ENCODE measurements at places on chromosomes 2 and 18.

DNA sequence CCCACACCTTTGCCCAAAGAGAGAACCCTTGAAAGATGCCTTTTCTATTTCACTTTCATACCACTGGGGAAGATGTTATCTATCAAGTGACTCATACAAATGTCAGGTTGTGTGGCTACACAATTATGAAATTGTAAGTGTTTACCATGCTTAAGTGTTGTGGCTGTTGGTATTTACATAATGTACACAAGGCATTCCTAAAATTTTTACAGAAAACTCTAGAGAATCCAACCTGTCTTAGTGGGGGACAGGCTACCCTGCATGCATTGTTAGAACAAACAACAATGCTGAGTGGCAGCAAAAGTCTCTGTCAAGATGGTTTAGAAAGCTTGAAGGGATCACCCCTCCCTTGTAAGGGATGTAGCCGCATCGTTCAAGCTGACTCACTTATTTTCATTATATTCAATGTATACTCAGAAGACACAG is 5.5 kb upstream of the MGAT4A start:
- no peak for DNase-seq

DNA sequence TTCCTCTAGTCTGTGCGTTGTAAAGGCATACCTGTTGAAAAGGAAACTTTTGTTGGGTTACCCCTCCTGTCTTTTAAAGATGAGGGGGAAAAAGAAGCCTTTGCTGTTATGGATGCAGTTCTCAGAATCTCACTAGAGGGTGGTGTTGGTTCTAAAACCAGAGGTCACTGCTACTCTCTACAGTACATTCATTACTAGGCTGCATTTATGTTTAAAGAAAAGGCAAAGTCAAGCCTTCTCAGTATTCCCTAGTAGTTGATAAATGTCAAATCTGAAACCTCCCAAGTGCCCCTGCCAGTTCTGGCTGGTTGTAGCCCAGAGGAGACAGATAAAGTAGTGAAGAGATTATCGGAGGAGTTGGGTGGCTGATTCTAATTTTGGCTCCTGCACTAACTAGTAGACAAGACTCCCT is 1.4 kb upstream of the PLCL1 start:
- DNase-seq: no peak

DNA sequence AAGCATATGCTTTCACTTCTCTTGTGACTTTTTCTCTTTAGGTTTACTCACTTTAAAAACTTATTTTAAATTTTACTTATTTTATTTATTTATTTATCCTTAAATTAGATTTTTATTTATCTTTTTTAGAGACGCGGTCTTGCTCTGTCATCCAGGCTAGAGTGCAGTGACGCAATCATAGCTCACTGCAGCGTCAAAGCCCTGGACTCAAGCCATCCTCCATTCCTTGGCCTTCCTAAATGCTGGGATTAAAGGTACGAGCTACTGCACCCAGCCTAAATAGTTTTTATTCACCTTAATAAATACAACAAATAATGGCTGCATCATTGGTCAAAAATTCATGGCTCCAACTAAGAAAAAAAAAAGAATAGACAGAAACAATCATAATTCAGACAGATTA is 415.7 kb upstream of the FIGN start:
- DNase-seq: no peak

GRCh38 chr18:59651071-59651470 is 46.2 kb downstream of the CCBE1 start:
- DNase-seq: no peak

GRCh38 chr18:3135536-3135935 is 84.2 kb downstream of the MYOM1 start:
- no peak for DNase-seq

DNA sequence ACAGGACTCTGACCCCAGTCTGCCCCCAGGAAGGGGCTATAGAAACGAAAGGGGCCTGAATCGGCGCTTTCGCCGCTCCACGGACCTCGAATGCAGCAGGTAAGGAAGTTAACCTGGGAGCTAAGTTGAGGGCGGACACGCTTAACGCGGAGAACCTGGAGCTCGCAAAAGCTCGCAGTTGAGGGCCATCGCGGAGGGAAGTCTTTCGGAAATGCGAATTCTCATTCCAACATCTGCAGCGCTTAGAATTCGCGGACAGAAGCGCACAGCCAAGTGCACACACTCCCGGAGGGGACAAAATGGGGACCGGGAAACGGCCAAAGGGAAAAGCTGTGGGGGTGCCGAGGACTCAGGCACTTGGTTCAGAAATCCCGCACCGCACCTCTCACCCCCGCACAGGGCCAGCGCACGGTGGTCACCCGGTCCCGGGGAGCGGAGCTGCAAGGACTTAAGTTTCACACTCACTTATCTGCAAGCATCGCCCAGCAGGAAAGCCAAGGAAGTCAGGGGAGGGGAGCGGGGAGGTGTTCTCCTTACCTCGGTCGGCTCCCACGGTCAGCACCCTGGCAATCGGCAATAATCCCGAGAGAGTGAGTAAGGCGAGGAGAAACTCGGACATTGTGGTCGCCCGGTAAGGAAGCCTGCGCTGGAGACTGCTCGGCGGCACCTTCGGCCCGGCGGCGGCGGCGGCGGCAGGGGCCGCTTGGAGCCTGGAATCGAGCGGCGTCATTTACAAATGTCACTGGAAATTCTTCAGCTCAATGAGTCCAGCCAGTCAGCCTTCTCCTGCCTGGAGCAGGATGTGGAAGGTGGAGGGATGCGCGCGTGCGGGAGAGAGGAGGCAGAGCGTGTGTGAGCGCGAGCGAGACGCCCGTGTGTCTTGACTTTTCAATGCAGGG is 456 bp downstream of the LRP1B start:
- no peak for DNase-seq

DNA sequence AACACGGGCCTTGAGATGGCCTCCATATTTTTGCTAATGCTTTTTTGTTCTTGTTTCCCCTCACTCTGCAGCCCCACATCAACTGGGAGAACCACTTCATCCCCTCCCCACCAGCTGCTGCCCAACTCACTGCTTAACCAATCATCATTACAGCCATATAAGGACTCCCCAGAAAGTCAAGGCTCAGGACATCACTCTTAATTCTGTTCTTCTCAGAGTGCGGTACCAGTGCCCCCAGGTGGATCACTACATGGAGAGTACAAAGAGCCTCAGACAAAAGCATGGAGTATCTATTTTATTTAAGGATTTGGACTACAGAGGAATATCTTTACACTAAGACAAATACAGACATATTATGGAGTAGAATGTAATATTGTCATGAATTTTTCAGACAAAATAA is 340.6 kb downstream of the PAX3 start:
- DNase-seq: no peak

GRCh38 chr2:191516260-191516659 is 161.7 kb upstream of the NABP1 start:
- no peak for DNase-seq

GRCh38 chr18:57116598-57117132 is 30.2 kb upstream of the BOD1L2 start:
- no peak for DNase-seq

DNA sequence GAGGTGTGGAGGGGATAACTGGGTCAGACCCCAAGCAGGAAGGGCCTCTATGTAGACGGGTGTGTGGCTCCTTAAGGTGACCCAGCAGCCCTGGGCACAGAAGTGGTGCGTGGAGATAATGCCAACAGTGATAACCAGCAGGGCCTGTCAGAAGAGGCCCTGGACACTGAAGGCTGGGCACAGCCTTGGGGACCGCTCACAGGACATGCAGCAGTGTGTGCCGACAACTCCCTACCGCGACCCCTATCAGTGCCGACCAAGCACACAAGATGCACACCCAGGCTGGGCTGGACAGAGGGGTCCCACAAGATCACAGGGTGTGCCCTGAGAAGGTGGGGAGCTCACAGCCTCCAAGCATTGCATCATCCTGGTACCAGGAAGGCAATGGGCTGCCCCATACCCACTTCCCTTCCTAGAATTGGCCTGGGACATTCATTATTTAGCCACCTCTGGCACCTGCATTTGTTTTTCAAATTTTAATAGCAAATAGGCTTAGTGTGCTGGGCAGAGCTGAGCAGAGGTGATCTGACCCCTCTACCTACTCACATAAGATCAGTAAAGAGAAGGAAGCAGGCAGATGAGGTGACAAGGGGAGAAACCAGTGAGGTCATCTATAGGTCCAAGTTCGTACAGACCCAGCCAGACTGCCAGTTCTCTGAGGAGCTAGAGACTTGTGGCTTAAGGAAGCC is 55.2 kb downstream of the BCL11A start:
- DNase-seq: no peak

DNA sequence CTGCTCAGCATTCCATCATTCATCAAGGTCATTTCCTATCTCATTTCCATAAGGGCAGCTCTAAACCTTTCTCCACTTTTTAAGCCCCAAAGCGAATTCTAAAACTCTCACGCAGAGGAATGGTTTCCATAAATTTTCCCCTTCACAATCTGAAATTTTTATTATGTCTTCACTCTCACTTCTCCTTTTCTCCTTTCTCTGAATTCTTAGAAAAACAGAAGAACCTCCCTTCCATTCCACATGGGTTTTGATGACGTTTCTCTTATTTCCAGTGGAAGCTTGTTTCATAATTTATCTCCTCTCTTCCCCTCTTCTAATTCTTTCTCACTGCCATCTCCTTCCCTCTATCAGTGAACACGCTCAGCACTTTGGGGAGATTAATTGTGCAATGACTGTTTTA is 97.3 kb downstream of the SPATS2L start:
- DNase-seq: no peak

DNA sequence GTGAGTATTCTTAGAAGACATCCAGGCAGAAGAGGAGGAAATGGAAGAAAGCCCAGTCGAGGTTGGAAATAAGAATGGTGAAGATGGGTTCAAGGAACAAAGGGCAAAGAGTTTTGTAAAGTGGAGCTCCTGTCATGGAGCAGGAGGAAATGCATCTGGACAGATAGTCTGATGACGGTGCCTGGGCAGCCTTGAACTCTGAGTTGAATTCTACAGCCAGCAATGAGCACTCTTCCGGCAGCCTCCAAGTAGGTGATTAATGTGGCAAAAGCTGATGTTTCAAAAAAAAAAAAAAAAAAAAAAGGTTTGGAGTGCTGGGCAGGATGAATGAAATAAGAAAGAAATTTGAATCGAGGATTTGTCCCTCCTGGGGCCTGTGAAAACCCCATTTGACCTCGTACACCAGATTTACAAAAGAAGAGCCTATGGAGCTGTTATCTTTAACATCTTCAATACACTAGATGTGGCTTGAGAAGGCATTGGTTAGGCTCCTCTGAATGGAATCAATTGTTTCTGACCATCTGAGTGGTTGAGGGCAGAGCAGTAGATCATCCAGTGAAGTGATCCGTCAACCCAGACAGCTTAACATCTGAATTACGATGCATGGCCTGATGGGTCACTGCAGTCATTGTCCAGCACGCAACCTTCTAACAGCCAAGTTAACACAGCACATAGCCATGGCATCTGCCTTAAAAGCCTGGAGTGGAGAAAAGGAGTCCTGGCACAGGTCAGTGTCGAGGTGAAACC is 449.7 kb downstream of the TXNL1 start:
- DNase-seq: no peak

- no peak for DNase-seq
Observed at GRCh38 chr2:212274215-212274614, 264.4 kb downstream of the ERBB4 start.

- no peak for DNase-seq
Observed at GRCh38 chr18:2920027-2920426, 73.2 kb downstream of the EMILIN2 start.

DNA sequence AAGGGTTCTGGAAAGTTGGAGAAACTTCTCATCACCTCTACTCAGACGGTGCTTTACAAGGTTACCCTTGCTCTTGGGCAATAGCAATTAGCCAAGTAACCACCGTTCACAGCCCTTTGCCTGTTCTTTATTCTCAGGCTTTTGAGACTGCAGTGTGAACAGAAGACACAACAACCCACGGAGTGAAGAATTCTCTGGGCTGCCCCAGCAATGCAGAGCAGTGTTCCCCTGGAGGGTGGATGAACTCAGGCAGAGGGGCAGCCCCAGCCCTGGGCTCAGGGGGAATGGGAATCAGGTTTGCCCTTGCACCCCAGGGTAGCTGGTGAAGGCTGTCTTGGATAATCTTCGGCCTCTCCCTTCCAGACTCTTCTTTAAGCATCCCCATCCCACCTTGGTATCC is 69.1 kb downstream of the MCFD2 start:
- no peak for DNase-seq

GRCh38 chr2:108825254-108825653 is 38.7 kb downstream of the CCDC138 start:
- DNase-seq: no peak

DNA sequence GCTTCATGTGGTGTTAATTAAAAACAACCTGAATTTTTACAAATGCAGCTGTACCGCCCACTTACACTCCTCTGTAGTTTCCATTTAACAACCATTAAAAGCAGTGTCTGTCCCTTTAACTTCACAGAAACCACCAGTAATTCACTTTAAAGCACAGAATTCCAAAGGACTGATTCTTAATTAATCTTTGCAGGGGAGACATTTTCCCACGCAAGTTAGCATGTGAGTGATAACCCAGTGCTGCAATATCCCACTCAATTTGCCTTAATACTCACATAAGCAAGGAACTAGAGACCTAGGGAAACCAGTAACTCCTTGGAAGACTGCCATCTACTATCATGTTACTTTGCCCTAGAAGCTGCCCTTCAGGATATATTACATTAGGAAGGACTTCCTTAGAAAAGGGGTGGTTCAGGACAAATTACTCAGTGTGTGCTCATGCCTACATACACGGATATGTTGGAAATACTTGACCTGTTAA is 102.3 kb downstream of the OSR1 start:
- no peak for DNase-seq

DNA sequence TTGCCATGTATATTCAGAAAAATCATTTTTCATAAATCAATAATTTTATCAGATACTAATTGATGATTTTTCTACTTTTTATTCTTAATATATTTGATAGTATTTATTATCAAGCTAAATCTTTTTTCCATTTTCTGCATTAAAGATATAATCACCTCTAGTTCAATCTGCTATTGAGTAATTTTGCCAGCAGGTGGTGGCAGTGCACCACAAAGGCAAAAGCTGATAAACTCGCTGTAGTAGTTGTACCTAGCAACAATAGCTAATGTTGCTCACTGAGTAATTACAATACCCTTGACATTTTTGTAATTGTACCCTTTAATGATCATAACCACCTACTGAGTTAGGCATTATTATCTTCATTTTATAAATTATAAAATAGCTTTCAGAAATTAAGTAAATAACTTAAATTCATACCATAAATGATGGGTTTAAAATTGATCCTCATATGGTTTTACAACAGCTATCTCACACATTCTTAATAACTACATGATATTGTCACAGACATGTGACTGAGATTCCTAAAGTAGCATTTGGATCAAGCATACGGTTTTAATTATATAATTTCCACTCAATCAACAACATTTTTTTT is 52.0 kb upstream of the CALCRL start:
- DNase-seq: no peak

DNA sequence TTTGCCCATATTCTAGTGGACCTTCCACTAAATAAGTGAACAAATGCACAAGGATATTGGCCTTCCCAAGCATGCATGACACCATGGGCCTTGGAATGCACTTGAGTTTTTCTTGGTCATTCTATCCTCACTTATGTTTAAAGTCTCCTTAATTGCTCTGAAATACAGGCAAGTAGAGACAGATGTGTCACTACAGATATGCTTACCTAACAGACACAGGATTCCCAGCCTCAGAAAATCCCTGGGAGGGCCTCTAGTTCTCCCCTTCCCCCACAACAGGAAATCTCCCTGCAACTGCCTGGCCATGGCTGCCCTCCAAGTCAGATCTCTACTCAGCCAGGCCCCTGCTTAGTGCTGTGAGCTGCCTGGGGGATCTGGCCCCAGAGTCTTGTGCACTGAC is 445.2 kb downstream of the IRS1 start:
- no peak for DNase-seq

- DNase-seq: no peak
Observed at GRCh38 chr18:26432651-26433424, 115.5 kb downstream of the KCTD1 start.

- no peak for DNase-seq
Observed at GRCh38 chr18:23627321-23627720, 35.4 kb downstream of the ANKRD29 start.

All from CD8-positive, alpha-beta memory T cell (primary cell).